ENCODE measurements at places on chromosomes 2 and 18.

DNA sequence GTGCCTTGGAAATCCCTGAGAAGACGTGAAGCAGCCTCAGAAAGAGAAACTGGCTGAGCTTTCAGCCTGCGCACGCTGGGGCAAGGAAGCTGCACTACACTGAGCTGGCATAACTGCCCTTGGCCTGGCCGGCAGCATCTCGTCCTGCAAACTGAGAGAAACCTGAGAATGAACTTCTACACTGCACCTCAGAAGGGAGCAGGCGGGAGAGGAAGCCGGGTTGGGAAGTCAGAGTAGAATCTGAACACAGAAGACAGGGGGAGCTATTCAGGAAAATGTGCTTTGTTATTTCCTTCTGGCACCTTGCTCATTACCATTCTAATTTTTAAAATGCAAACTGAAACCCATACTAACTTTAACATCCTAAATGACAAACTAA is 70.9 kb downstream of the ZEB2 start:
- DNase-seq = no peak

DNA sequence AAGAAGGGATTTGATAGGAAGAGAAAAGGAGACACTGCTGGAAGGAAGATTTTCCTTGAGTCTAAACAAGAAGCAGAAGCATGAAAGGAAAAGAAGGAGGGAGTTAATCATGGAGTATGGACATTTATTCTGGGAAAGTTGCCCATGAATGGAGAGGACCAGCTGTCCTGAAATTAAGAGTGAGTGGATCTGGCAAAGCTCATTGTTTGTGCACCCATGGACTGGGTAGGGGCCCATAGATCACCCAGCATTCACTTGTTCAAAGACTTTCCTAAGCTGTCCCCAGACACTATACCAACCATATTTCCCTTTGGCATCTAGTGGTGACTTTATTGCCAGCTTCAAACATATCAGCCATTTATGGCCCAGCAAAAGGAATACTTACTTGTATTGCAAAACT is 422.7 kb downstream of the FBXO15 start:
- no peak for DNase-seq

DNA sequence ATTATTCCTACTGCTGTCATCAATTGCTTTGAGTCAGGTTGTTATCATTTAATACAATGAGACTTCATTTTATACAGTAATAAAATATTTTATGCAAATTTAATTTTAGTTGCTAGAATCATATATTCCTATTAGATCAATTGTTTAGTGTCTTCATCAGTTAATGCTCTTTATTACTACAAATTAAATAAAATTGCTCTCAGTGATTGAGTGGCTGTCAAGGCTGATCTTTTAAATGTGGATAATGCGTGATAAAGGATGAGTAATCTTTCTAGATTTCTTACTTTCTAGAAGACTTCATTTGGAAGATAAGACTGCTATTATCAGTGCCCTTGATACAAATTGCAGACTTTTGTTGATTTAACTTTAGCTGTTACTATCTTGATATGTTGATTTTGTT is 59.6 kb upstream of the CDH2 start:
- no peak for DNase-seq

DNA sequence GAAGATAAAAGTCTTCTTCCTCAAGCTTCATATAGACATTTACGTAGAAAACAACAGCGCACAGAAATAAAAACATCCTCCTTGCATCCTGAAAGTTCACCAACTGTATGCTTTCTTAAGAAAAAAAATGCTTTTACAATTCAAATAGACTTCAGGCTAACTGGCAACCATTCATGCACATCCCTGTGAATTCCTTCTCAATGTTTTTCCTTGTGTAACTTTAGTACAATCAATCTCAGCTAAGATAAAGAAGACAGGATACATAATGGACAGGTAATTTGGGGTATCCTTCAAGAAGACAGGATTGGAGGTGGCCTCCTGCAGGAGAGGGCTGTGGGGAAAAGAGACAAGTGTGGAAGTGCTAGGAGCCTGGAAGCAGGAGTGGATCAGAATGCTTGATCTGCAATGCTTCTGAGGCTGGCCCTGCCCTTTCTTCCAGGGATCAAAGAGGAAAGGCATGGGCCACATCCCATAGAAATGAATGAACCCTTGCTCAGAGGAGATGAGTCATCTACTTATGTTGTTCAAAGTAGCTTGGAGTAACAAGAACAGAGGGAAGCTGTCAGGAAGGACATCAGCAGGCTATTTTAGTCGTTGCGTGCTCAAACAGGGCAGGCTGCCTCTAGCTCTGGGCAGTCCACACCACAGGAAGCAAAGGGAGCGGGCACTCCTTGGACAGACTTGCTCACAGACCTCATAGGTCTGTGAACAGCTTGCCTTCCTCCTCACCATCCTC is 126.6 kb downstream of the TMEM131 start:
- no peak for DNase-seq

- DNase-seq = no peak
Measured at GRCh38 chr2:112075490-112076260, 20.6 kb downstream of the TMEM87B start.

DNA sequence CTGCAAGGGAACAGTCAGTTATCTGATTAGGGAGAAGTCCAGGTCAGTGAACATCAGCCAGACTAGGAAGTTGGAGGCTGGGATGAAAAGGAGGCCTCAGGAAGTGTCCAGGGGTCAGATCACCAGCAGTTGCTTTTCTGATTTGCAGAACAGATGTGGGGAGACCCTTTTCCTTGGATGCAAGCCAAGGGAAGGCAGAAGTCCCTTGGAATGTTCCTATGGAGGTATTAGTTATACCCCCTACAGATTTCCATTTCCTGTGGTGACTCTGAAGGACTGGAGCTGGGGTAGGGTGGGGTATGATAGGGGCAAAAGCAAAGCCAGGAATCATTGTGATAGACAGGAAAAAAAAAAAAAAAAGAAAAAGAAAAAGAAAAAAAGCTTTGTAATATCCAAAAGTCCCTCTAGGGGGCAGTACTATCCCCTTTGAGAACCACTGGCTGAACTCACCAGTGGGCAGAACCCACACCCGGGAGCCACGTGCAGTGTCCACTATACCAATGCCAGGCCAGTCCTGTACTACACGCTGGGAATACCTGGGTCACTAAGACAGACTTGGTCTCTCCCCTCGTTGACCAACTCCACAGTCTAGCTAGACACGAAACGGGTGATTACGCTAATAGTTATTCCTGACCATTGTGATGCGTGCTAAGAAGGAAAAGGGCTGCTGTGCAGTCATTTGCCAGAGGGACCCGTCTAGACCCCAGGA is 7.4 kb downstream of the DYSF start:
- no peak for DNase-seq

DNA sequence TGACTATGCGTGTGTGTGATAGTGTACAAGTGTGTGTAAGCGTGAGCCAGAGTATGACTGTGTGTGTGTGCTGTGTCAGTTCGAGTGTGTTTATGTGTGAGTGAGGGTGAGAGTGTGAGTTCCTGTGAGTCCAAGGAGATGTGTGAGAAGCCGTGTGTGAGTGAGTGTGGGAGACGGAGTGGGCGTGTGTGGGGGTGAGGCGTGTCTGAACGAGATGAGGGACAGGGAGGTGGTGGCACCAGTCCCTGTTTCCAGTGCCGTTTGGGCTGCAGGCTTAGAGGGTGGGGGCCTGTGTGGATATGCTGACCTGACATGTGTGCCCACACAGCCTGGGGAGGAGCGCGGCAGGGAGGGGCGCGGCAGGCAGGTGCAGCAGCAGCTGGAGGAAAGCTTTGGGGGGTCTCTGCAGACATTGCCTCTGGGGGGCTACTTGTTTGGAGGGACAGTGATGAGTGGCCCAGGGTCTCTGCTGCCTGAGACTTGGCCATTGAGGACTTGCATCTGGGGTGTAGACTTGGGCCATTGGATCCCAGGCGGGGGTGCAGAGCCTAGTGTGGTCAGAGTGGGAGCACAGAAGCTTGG is 41.6 kb downstream of the GLI2 start:
- no peak for DNase-seq

DNA sequence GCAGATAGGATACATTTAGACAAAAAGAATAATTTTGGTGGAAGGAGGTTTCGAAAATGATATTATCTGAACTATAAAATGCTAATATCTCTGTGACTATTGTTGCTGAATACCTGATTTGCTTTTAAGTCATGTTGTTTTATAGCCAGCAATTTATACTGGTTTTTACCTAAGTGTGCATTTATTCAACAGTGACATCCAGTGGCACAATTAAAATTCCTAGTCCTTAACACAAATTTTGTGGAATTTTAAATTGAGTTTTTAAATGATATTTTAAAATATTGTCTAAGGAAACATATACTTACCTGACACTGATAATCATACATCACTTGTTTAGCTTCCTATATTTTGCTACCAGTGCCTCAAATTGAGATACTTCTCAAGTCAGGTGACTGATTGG is 144.8 kb downstream of the ARHGAP28 start:
- DNase-seq = no peak

- DNase-seq = no peak
Measured at GRCh38 chr2:1954061-1954460, 209.7 kb upstream of the PXDN start.

- no peak for DNase-seq
Measured at GRCh38 chr2:165060411-165060810, 105.1 kb upstream of the SLC38A11 start.

DNA sequence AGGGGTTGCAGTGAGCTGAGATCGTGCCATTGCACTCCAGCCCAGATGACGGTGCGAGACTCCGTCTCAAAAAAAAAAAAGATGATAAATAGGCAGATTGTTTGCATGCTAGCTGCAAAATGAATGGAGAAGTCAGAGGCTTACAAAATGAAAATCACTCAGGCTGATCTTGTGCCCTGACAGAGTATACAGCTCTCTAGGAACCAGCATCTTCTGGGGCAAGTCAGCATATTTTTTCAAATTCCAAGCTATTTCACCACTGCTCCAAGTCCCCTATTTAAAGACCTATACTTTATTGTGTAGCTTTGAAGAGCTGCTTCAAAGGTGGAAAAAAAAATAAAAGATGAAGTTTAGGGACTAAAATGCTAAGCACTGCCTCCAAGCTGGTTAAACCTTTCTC is 6.1 kb downstream of the E2F6 start:
- DNase-seq = no peak

Measured in stimulated activated CD8-positive, alpha-beta memory T cell treated with anti-CD3 and anti-CD28 coated beads, Interleukin-2, amount 100 ng/mL, for 1 hour (primary cell).